ENCODE measurements at places on chromosomes 4 and X. TPM values are rescaled to one million over a fixed set of nuclear protein-coding genes. Genes with fewer than 3 reads are reported as not detected.

The ADH1A gene
- not detected for total RNA-seq

- no peak for DNase-seq
These were observed 681.9 kb upstream of the HS3ST1 start for GRCh38 chr4:12110627-12111026.

DNA sequence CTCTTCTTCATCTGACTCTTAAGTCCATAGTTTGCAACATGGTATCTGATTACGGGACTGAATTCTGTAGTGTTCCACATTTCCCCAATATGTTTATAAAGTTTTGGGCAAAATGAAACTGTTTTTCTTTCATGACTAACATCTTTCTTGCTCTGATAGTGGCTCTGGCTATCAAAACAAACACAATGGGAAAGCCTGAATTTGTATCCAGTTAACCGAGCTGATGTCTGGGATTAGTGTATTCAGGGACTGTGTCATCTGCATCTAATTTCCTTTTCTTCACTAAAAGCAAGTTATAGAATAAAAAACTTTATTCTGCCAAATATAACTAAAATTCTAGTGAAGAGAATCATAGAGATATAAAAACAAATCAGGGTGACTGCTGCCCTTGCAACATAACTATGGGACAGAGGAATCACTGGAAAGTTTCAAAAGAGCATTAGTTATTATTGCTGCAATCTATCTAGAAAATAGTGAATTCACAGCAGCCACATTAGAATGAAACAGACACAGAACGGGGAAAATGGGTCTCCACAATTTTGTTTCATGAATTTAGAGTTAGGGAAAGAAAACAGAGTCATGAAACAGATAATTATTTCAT, 61.3 kb downstream of the ANTXR2 start:
- DNase-seq = no peak

DNA sequence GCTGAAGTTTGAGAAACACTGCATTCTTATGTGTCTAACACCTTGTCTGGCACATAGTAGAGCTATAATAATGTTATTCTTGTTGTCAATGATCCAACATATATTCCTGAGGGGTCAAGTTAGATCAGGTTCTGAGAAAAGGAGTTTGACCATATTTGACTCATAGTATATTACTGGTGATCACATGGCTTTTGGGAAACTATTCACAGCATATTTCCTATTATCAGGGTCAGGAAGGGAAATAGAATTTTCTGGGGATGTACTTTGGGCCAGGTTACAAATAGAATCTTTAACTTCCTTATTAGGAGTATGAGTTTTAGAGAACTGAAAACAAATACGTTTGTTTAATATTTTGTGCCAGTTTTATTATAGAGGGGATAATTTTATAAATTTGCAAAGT, 11.6 kb downstream of the IL15 start:
- no peak for DNase-seq

- no peak for DNase-seq
These were observed 247.1 kb upstream of the ETNPPL start for GRCh38 chr4:109009909-109010308.

DNA sequence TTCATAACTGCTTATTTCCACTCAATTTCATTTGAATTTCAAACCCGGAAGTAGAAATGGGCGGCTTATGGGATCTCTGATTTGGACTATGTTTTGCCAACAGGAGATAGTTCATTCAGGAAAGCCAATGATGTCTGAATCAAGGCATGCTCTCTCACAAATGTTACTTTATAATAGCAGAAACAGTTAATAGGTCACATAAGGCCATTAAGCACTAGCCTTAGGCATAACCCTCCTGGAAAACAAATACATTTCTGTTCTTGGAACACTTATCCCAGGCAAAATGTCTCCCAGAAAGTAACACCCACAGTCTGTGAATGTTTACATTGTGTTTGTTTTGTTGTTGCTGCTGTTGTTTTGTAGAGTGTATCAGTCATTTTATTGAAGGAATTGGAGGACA, 1347.2 kb upstream of the PCDH7 start:
- no peak for DNase-seq

The LIMCH1 gene
- total RNA-seq = 14.5 TPM

The VCX3B gene
- total RNA-seq = not detected

The PNMA5 gene
- total RNA-seq = not detected

DNA sequence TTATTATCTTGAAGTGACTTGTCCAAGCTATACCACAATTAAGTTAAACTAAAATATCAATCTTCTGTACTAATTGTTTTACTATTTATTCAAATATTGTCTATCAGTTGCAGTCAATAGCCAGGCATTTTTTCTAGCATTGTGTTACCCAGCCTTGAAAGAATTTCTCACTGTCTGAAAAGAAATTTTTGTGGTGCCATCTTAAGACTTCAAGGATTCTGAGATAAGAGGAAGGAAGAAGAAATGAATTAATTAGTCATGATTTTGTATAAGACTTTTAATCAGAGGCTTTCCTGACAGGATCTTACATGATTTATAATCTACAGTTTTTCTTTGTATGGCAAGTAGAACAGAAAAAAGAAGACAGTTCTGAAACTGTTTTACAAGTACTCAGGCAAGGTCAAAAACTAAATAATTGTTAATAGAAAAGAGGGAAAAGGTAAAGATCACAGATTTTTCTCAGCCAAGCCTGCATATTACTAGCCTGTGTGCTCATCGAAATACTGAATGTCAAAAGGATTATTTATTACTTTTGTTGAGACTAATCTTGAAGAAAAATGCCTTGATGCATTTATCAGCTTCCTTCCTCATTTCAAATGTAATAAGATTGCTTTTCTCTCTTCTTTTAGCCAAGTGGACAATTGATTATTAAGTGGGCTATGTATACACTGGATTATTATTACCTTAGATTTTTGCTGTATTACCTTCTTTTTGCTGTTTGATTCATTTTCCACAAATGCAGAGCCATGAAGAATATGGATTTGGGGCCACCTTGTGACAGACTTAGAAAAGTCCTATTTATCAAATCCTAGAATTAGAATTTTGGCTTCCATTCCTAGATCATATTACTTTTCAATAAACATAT, 53.8 kb downstream of the CXCL1 start:
- DNase-seq = no peak

- DNase-seq = peak; percentile 40
These were observed 35.9 kb upstream of the GPR78 start for GRCh38 chr4:8544282-8544681.

DNA sequence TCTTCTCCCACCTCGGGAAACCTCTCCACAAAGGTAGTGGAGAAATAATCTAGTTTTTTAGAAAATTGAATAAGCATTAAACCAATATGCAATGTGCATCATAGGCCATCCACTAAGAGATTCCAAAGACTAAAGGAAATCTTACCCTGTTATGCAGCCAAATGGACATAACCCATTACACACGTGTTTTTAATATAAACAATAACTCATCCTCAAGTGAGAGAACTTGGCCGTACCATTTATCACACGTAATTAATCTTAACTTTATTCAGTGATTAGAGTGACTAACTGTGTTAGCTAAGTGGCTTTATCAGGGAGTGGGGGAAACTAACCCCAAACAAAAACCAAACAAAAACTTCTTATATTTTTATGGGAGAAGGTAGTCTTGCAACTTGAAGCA, 57.8 kb downstream of the AFM start:
- DNase-seq = no peak

- no peak for DNase-seq
These were observed at the start of gene ALPK1 for GRCh38 chr4:112296949-112297880. Gene ALPK1 (plus strand): TSS chr4:112297369.

GRCh38 chr4:57331959-57332358, 221.8 kb upstream of the IGFBP7 start:
- DNase-seq = no peak

The IQSEC2 gene
- 13.6 TPM for total RNA-seq

DNA sequence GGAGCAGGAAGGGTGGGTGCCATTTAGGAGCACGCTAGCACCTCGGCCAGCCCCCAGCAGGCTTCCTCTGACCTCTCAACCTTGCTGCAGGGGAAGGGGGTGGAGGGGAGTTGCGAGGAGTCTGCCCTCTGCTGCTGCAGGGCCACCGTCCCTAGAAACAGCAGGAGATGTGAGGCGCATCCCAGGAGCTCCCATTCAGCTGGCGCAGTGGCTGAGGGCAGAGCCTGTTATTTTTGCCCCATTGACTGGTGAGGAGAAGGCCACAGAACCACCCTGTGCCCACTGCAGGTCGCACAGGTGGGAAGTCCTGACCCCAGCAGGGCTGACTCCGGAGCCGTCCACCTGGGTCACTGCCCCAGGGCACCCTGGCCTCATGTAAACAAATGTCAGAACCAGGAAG, 8.0 kb downstream of the PDE6B start:
- peak; percentile 21 for DNase-seq

DNA sequence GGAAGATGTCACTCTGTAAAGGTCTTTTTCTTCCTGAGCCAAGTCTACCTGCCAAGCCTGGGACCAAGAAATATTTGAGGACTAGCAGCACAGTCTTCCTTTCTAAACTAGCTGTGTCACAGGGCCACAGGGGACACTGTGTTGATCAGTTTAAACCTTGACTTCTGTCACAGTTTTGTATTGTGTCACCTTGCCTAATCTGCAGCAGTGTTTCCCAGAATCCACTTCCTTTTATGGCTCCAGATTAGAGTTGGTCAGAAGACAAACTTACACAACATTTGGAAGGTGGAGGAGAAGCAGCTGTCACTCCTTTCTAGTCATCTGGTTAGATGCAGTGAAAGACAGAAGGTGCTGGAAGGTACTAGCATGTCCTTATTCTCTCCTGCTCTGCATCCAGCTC, 143.1 kb upstream of the BCOR start:
- no peak for DNase-seq

DNA sequence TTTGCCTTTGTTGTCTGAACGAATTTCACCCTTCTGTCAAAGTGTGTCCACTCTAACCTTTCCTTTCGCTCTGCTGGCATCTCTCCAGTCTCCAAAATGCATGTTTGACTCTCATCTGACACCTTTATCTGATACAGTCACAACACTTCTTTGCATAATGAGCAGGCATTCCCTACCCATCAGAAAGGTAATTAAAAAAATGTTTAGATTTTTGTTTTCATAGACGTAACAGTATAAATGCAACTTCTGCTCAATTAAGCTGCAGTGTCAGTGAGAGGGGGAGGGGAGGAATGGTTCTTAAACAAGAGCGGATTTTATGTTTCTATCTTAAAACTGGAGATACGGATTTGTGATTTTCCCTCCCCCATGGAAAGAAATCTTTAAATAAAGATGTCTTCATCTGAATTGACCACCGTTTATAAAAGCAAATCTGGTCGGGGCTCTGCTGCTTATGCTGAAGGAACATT, 70.2 kb downstream of the CXXC4 start:
- no peak for DNase-seq

GRCh38 chr4:182201871-182202270, 41.3 kb upstream of the TENM3 start:
- no peak for DNase-seq

The ADGRG2 gene
- total RNA-seq = 2.5 TPM

DNA sequence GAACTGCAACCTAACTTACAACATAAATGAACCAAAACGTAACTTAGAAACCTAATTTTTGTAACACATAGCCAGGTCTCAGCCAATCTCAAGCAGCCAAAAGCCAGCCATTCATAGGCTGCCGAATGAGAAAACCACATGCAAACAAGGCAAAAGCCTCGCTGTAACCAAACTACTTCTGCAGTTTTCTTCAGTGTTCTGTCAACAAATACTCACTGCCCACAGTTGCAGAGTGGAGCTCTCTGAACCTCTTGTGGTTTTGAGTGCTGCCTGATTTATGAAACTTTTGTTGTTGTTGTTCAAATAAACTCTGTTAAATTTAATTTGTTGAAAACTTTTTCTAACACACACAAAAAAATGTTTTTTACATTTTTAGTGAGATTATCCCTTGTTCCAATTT, 251.2 kb downstream of the PAPSS1 start:
- no peak for DNase-seq

DNA sequence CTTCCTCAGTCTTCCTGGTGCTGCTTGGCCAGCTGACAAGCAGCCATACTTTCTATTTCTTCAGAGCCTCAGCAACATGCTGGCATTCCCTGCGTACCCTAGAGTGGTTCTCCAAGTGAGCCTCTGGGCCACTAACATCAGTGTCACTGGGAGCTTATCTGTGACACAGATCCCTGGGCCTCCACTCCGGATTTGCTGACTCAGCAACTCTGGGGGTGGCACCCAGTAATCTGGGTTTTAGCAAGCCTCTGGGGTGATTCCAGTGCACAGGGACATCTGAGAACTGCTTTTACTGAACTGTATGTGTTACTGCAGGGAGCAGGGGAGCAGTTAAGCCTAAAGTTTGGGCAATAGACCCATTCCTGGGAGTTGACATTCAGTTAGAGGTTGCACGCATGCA, 28.2 kb upstream of the HMGB3 start:
- DNase-seq = no peak

GRCh38 chr4:80237992-80238391, 28.5 kb upstream of the FGF5 start:
- DNase-seq = no peak

GRCh38 chrX:47518144-47518543, 35.1 kb upstream of the ZNF41 start:
- DNase-seq = no peak

GRCh38 chr4:40173470-40173875, 23.4 kb upstream of the RHOH start:
- no peak for DNase-seq

The GLRA3 gene
- under 0.01 TPM for total RNA-seq

DNA sequence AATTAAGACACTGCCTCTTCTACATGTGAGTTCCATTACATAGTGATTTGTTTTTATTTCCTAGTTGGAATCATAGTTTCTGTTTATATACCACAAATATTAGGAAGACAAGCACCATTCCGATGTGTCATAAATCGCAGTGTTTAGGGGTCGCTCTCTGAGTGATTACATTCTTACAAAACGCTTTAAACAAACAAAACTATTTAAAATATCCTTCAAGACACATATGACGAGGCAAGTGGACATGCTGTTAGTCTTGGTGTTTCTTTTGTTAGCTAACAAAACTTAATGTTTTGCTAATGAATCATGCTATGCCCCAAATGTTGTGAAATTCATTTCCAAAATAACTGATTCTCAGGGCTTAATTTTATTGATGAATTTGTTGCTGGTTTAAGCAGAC, 1219.3 kb upstream of the PRKX start:
- no peak for DNase-seq

- DNase-seq = no peak
These were observed 19.1 kb downstream of the STARD8 start for GRCh38 chrX:68666580-68666979.

The SLC16A2 gene
- 7.5 TPM for total RNA-seq

The CAMK2D gene
- 54.0 TPM for total RNA-seq

DNA sequence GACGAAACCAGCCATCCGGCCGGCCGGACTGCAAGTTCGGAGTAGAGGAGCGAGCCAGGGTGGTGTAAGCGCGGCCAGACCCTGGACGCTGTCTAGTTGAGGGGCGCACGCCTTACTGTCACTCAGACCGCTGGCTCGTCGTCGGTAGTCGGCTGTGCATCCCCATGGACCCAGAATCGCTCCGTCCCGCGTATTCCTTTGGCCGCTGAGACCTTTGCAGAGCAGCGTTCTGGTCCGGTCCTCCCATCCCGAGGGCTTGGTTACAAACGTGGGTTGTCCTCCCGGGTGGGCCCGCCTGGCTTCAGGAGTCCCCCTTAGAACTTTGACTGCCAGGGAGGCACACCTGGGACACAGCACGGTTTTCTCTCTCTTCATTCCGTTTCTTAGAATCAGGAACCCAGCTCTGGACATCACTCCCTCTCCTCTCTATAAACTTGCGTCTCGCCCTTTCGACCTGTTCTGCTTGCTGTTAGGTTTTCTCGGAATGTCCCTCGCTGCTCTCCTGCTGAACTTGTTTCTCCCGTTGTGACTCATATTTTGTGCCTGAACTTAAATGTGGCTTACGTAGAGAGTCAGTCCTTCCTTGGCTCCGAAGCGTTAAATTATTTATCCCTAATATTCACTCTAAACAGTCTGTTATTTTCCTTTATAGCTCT, 672 bp downstream of the PGM2 start:
- peak; percentile 68 for DNase-seq
